ENCODE measurements at places on chromosomes 4 and X.
A peak's percentile ranks its signal among the peaks of the same experiment; 100 is the strongest.

DNA sequence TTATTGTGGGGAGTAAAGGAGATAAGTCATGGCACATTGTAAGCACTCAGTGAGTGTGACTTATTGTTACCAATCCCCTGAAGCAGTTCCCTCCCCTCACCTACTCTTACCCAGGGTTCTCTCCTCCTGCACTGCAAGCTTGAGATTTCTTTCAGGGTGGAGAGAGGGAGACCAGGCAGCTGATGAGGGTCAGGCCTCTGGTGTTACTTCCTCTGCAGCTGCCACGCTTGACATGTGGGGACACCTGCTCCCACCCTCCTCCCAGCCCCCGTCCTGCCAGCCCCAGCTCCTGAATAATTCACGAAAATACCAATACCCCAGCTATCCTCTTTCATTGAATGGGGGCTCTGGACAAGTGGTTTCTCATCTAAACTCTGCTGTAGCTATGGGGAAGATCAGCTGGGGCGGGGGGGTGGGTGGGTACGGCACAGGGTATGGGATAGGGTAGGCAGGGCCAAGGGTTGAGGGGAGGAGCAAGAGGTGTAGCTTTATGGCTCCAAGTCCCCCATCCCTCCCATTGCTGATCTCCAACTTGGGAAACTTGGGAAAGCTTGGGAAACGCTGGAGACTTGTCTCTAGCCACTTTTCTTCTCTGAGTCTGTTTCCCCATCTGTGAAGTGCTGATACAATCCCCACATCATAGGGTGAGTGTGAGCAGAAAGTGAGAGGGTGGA is 148.5 kb upstream of the PJA1 start:
- DNase-seq, result no peak

- DNase-seq, result no peak
Observed at GRCh38 chrX:154652311-154653047, 900 bp downstream of the CTAG2 start.

DNA sequence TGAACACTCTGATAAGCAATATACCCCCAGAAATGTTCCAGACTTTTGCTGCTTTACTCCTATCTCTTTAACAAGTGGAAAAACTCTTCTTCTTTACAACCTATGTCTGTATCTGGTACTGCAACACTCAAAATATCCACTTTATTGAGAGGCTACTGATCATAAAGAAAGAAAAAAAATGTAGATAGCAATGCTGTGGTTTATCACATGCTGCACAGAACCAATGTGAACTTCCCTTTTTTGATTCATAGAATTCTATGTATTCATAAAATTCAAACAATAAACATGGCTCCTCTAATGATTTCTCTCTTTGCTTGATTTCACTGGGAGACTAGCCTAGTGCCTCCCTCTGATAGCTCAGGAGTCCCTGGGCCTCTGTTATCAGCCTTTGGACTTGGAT is 223.5 kb downstream of the ZNF674 start:
- DNase-seq, result no peak

DNA sequence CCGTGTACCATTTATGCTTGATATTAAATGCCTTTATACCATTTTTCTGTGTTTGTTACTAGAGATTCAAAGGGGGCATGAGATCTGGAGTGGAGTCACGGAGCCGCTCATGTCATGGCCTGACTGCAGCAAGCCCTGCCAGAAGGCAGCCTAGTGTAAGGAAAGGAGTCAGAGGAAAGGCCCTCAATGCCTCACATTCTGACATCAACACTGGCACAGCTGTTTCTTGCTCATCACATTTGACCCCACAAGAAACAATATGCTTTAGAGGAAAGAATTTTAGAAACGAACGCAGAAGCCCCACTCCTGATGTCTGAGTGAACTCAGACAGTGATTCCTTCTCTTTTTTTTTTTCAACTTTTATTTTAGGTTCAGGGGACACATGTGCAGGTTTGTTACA is 322.4 kb upstream of the CPEB2 start:
- no peak for DNase-seq

DNA sequence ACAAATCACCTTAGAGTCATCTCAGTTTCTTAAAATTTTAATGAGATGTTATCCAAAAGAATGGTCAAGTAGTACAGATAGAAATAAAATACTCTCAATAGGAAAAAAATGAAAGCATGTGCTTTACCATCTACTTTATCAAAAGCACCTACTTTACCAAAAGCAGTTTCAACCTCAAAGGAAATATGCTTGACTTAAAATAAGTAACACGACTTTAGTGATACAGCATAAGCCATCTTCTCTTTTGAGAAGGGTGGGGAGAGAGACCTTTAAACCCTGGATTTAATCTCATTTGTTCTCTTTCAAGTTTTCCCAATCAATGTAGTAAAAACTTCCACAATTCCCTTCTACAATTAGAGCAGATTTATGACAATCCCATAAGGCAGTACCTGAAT is 26.5 kb downstream of the OTUD4 start:
- DNase-seq, result no peak

DNA sequence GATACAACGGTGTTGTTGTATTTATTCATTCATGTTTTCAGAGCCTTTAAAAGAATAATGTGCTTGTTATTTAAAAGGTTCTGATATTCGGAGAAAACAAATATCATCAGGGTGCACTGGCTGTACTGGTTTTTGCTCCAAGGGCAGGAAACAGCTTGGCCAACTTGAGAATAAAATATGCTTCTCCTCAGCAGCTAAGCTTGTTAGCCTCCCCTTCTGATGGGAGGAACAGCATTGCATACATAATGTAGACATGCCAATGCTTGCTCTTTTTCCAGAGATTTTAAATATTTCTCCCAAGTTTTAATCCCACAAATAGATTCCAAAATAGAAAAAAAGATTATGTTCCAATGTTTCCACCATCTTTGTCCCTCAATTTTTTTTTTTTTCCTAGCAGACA is 87.6 kb upstream of the RPL34 start:
- no peak for DNase-seq

DNA sequence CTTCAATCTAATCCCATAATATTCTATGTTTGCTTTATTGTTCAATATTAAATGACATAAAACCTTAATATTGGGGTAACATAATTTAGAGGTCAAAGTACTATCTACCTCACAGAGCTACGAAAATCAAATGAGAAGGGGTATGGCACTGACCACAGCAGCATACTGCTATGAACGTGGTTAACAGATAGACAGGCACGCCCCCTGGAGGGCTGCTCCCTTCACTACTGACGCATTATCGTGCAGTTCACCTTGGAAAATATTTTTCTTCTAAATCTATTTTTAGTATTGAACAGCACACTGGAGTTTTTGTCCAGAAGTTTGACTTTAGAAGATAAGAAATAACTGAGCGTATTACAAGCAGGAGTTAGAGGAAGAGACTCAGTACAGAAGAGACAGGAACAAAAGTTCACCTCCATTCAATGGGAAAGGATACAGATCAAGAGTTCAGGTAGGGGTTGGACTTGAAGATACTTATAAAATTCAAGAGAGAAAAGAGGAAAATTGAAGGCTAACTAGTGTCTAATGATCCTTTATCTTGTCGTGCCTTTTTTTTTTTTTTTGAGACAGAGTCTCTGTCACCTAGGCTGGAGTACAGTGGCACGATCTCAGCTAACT is 22.7 kb downstream of the MAP9 start:
- DNase-seq, result no peak

- no peak for DNase-seq
Observed at GRCh38 chr4:71027611-71028010, 34.2 kb downstream of the DCK start.

DNA sequence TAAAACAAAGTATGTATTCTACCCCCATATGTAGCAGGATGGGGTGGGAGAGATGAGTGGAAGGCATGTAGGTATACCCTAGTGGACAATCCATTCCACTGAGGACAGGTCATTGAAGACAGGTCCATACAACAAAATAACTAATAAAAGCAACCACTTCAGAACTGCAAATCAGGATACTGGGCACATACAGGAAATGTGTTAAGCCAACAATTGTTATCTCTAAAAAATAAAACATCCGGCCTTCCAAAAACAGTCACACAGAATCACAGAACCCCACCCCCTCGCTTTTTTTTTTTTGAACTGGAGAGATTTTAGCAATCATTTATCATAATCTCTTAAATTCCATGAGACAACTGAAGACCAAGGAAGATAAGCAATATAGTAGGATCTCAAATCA is 112.9 kb downstream of the FRYL start:
- no peak for DNase-seq

GRCh38 chr4:82276332-82276640 is 97.5 kb downstream of the HNRNPD start:
- no peak for DNase-seq

GRCh38 chrX:14398725-14399124 is 130.6 kb upstream of the GLRA2 start:
- DNase-seq, result no peak

- DNase-seq, result no peak
Observed at GRCh38 chrX:130081421-130082045, 28.8 kb downstream of the ELF4 start.

DNA sequence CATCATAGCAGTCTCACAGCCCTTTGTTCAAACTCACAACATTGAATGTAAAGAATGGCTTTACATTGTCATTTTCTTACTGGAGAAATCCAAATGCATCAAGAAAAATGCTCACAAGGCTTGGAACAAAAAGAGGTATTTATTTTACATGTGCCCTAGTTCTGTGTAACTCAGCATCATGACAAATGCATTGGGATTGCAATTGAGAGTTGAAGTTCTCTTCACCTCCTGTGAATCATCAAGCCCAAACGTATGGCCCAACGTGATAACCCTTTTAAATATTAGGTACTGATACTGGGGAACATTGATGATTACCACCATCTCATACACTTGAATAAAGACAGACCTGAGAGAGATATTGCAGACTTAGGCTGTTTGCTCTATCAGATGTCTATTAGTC is 61.6 kb downstream of the GASK1B start:
- no peak for DNase-seq

GRCh38 chr4:153579410-153579809 is 104.7 kb upstream of the TLR2 start:
- no peak for DNase-seq

GRCh38 chrX:82775426-82775825 is 732.7 kb upstream of the POU3F4 start:
- DNase-seq, result no peak

DNA sequence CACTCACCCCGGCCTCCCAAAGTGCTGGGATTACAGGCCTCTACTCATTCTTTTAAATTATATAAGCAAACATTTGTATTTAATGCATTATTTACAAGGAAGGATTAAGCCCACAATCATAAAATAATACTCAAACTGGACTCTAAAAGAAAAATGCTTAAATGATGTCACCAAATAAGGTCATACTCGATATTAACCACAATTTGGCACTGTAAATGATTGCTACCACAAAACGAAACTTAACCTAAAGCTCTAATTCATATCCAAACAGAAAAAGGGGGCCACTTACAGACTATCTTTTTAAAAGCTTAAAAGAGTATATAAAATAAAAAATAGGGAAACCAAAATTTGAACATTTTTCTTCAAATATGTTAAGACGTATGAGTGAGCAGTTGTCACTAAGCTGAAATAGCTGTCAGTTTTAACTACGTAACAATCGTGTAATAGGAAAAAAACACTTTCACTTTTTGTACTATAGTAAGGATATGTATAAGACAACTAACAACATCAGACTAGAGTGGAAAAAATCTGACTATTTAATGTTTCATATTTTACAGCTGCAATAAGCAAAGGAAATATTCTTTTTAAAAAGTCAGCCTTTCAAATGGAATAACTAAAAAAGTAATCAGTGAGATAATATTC is 108.2 kb upstream of the GPR34 start:
- DNase-seq, result no peak

DNA sequence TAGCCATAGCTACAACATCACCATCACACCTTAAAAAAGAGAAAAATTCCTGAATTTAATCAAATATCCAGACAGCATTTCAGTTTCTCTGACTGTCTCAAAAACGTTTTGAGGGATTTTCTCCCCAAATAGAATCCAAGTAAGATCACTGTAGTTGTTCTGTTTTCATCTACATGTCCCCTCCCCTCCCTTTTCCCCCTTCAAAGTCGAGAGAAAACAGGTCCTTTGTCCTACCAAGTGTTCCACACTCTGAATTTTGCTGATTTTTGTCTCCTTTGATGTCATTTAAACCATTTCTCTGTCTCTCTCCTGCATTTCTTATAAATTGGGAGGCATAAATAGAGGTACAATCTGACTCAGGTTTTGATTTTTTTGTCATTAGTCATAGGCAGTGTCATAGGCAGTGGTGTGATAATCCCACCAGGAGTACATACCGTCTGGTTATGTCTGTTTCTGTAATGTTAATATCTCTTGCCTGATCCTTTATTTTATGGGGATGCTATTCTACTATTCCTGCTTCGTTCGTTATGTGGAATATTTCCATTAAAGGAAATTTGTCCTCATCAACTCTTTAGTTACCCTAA is 348.6 kb downstream of the PTTG2 start:
- no peak for DNase-seq

GRCh38 chr4:76666944-76667532 is 230.9 kb downstream of the SOWAHB start:
- DNase-seq, result no peak

DNA sequence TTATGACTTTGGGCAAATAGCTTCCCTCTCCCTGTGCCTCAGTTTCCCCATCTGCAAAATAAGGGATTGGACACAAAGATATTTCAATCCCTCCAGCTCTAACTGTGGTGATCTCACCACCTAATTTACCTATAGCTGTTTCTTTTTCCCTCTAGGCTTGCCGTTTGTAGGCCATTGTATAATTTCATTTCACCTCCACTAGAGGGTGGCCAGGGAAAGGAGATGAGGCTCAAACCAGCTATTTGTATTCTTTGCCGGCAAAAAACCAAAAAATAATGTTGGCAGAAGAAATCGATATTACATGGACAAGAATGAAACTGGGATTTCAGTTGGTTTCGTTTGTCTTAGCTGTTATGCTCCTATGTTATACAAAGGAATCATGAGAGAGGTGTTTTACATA is 36.1 kb upstream of the DOCK11 start:
- DNase-seq, result no peak

DNA sequence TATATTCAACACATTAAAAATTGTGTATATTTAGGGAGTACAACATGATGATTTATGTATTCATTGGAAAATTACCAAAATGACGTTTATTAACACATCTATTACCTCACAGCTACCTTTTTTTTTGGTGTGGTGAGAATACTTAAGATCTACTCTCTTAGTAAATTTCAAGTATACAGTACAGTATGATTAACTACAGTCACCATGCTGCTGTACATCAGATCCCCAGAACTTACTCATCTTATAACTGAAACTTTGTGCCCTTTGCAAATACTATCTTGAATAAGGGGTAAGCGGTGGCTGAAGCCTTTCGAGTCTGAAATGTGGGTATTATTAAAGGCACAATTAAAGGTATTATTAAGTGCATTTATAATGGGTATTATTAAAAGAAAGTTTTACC is 976 bp downstream of the PHKA1 start:
- no peak for DNase-seq

DNA sequence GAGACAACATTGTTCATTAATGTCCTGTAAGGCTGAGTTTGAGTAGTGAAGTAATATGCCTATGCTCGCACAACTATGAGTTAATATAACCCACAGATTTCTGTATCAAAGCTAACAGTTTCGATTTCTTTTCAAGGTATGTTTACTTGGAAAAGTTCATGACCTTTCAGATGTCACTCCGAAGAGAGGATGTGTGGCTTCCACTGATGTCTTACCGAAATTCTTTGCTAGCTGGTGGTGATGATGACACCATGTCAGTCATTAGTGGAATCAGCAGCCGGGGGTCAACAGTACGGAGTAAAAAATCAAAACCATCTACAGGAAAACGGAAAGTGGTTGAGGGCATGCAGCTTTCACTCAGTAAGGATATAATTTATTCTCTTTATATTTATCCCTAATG is 124.9 kb downstream of the STAG2 start:
- DNase-seq, result peak; percentile 2

- no peak for DNase-seq
Observed at GRCh38 chr4:147012059-147012707, 66.5 kb upstream of the TTC29 start.

All from activated effector memory CD4-positive, alpha-beta T cell treated with Interleukin-2 at 50 U/mL for 16 hours (primary cell).